Anterior cingulate cortex (tissue), 58 donors: ENCODE measurements at places on chromosomes 3 and 15.

DNA sequence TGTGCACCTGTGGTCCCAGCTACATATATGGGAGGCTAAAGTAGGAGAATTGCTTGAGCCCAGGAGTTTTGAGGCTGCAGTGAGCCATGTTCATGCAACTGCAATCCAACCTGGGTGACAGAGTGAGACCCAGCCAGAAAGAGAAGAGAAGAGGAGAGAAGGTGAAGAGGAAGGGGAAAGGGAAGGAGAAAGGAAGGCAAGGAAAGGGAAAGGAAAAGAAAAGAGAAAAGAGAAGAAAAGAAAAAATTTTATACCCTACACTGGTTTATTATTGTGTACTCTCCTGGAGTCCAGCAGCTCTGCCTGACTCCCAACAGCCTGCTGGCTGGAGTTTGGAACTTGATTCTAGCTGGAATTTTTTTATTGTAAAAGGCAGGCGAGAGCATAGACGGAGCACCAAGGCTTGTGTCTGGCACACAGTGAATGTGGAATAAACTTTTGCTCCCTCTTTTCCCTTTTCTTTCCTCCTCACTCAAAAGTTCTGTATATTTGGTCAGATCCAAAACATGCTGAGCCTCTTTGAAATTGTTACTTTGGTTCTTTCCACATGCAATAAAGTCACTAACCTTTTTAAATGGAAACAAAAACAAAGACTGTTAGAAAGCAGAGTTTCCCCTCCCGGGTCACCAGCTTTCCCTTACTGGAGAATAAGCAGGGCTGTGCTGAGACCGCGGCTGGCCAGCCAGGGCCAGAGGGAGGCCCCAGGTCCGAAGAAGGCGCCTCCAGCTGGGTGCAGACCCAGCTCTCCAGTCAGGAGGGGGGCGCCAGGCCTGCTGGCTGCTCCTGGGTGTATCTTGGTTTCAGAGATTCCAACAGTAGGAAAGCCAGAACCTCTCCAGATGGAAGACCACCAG lies 9.9 kb downstream of the THSD4 start:
- DNase-seq, result no peak

DNA sequence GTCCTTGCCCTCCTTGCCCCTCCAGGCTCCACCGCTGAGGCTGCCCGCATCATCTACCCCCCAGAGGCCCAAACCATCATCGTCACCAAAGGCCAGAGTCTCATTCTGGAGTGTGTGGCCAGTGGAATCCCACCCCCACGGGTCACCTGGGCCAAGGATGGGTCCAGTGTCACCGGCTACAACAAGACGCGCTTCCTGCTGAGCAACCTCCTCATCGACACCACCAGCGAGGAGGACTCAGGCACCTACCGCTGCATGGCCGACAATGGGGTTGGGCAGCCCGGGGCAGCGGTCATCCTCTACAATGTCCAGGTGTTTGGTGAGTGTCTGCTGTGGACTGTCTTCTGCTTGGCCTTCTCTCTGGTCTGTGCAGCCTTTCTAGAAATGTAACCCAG lies 61.0 kb downstream of the BOC start:
- DNase-seq, result no peak

DNA sequence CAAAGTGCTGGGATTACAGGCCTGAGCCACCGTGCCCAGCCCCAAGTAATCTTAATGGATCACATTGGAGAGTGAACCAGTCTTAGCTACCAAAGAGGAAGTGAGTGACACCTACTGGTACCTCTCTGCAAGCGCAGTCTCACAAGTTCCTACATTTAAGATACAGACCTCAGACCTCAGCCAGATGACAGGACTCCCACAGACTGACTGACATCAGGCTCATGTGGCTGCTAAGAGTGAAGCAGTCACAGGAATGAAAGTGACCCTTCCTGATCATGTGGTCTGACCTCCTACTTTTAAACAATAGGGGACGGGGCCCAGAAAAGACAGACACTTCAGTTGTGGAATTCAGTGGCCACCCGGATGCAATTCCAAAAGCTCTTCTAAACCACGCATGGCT lies 36.3 kb upstream of the GNB5 start:
- peak; percentile 17 for DNase-seq

DNA sequence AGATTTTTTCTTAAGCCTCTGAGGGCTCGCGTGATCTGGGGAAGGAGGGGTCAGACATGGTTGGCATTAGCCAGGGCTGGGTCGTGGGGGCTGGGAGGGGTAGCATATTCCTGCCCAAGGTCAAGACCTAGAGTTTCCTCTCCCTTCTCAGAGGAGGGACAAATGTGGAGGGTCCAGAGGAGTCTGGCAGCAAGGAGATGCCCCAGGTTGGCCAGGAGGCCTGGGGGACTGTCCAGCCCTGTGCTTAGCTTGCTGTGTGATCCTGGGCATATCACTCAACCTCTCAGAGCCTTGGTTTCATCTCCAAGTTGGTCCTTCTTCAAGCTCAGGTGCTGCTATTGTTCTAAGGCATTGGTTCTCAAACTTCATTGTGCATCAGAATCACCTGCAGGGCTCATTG lies 9.1 kb upstream of the CAMP start:
- no peak for DNase-seq
